ENCODE measurements at places on chromosomes 2 and 18.

- no peak for DNase-seq
Observed at GRCh38 chr18:11324510-11324909, 175.1 kb upstream of the PIEZO2 start.

GRCh38 chr2:174597345-174598047 is at the start of gene WIPF1:
WIPF1 (minus strand) TSS chr2:174597804; CDS start chr2:174585573, 12,231 bp downstream.
- DNase-seq: no peak

- peak; percentile 70 for DNase-seq
Observed at GRCh38 chr18:23136326-23137096, 1.2 kb downstream of the CABLES1 start.

- DNase-seq: no peak
Observed at GRCh38 chr2:230042195-230042594, 26.5 kb downstream of the SLC16A14 start.

DNA sequence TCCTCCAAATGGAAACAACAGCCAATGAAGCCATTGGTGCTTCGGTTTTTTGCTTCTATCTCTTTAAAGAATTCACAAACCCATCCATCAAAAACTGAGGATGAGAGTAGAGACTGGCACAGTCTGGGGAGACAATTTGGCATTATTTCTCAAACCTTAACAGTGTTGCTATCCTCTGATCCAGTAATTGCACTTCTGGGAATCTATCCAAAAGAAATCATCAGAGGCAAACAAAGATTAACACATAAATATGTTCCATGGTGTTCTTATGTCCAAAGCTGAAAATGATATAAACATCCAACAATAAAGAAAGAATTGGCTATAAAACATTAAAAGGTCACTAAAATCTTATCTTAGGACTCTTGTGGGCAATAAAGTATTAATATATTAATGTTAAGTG is 35.1 kb downstream of the REEP1 start:
- DNase-seq: no peak

- no peak for DNase-seq
Observed at GRCh38 chr2:43128559-43128955, 97.8 kb downstream of the ZFP36L2 start.

DNA sequence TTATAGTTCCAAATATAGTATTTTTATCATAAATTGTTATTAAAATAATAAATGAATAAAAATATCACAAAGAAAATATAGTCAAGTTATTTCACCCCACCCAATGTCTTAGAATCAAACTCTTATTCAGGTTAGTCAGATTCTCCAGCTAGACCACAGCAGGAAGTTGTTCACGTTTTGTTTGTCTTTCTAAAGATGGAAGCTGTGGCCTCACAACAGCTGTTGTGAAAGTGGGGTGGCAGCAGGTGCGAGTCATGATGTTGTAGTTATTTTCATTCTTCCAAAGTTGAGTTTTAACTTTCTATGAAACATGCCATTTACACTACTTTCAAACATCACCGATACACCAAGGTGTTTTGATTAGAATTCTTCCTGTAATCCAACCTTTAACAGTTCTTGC is 272.9 kb downstream of the SLC8A1 start:
- no peak for DNase-seq

DNA sequence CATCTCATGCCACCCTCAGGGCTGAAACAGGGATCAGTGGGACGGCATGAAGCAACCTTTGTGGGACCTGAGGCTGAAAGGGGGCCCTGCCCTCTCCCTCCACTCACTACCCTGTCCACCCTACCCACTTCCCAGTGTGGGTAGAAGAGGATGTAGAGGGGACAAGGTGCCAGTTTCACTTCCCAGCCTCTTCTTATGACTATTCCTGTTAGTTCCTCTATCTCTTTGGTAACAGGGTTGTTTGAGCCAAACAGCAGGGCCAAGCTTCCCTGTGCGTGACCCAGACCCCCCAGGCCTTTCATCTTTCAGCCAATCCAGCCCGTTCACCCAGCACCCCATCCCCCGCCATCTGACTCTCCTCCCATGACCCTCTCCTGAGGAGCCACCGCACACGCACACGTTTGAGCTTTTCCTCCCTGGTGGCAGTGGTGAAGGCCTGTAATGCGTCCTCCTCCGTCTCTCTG is 82.3 kb downstream of the STPG4 start:
- DNase-seq: no peak

- DNase-seq: no peak
Observed at GRCh38 chr2:43169987-43170386, 56.4 kb downstream of the ZFP36L2 start.

DNA sequence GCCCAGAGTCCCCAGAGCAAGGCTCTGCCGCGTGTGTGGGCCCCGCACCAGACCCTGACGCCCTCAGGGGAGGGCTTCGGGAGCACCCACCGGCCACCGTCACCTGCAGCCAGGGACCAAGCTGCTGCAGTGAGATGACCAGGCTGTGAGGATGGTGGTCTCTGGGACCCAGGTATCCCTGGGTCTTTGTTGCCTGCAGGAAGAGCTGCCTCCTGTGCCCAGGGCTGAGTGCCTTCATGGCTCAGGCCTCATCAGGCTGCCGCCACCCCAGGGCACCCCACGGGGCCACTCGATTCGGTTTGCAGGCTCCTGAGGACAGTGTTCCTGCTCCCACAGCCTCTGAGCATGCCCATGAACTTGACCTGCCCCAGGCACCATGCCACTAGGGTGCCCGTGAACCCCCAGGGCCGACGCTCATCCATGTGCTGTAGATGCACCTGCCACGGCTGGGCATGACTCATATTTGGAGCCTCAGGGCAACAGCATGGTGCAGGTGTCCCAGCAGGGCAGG is 109.8 kb downstream of the FAM210A start:
- no peak for DNase-seq

DNA sequence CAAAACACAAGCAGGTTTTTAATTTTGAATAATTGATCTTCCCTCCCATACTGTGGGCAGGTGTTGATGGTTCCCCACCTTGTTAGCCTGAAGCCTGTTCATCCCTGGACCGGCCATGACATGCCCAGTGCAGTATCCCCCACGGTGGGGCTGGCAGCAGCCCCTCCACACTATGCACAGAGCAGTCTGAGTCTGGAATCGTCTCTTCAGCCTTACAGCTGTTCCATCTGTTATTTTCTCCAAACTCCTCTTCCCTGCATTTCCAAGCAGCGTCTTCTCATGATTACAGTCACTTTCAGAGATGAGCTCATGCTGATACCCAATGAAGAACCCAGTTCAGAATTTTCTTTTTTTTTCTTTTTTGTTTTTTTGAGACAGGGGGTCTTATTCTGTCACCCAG is 68.2 kb downstream of the ADI1 start:
- DNase-seq: no peak

DNA sequence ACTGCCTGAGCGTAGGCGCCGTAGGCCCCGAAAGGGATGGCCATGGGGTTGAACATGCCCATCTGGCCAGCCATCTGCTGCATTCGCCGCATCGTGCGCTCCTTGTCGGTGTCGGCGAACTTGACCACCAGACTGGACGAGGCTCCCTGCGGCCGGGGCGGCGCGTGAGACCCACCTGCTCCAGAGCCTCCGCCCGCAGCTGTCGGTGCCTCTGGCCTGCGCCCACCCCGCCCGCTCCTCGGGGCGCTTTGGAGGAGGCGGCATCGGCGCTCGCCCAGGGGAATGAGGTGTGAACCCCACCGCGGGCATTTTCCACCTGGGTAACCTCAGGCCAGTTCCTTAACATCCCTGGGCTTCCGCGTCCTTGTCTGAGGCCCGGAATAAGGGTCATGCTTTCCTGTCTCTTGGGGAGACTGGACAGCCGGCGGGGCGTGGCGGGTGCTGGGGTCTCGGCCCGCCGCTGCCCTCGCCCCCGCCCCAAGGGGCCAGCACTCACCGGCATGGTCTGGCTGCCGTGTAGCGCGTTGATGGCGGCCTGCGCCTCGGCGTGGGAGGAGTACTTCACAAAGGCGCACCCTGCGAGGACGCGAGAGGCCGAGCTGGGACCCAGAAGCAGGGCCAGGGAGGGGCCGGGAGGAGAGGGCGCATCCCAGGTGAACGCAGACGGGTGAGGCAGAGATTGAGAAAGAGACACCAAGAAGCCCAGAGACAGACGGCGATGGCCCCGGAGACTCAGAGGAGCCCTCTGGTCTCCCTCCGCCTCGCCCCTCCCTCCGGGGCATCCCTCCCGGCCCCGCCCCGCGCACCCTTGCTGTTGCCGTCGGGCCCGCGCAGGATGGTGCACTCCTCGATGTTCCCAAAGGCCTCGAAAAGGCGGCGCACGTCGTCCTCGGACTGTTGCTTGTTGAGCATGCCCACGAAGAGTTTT is 291.0 kb downstream of the CELF4 start:
- no peak for DNase-seq

GRCh38 chr2:108988796-108989713 is at the start of gene EDAR:
EDAR (minus strand) TSS chr2:108989220; CDS start chr2:108931014, 58,206 bp downstream.
- peak; percentile 70 for DNase-seq

- no peak for DNase-seq
Observed at GRCh38 chr18:58394046-58394445, 234.8 kb downstream of the ALPK2 start.

DNA sequence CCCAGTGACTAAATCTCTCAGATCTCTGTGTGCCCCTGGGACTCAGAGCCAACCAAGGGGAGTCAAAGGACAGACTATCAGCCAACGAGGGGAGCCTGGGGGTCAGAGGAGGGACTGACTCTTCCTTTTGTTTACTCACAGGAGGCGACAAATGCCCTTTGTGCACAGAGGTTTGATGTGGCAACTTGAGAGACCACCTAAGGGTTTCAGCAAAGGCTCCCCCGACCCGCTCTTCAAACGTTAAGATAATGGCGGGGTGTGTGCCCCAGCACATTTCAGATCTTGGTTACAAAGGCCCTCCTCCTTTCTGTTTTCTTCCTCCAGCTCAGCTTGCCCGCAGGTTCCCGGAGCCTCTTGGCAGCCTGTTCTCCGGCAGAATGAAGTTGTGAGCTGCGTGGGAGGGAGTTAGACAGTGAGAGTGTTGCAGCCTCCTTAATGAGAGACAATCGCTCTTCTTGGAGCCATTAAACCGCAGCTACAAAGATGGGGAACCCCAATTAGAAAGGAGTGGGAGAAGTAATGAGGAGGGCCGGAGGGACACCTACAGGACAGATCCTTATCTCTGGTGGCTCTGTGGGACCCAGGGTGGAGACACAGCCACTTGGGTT is 76.2 kb downstream of the KIAA2012 start:
- peak; percentile 64 for DNase-seq

GRCh38 chr2:177767768-177768167 is 304.8 kb downstream of the PDE11A start:
- DNase-seq: no peak

DNA sequence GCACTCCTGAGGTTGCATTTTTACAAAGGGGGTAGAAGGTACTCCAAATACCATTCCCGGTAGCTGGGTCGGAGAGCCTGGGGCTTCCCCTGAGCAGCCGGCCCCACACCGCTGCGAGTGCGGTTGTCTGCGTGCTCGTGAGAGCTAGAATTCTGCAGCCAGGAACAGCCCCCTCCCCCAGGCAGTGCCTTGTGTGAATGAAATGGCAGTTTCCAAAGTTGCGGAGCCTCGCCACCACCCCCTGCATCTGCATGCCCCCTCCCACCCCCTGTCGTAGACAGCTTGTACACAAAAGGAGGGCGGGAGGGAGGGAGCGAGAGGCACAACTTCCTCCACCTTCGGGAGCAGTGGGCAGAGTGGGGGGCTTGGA is 1.1 kb downstream of the MYCN start:
- no peak for DNase-seq

GRCh38 chr2:231545105-231545902 is 15.1 kb upstream of the NMUR1 start:
- DNase-seq: peak; percentile 48

GRCh38 chr2:71756280-71756906 is 303.0 kb downstream of the DYSF start:
- DNase-seq: no peak

DNA sequence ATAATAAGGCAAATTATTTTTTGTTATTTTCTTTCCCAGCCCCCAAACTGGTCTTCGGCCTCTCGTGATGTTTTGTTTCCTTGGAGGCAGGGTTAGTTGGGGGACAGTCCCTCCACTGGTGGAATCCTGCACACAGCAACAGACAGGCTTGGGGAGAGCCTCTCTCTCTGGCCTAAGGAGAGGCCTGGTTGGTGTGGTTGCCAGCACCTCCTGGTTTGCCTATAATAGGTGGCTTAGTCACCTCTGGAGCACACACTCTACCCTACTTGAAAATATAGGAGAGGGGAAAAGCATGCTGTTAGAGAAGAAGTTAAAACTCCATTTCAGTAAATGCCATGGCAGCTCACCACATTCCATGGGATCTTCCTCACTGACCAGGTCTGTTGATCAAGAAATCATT is 417.2 kb upstream of the MEIS1 start:
- DNase-seq: no peak

- DNase-seq: no peak
Observed at GRCh38 chr2:170548304-170548703, 166.8 kb upstream of the SP5 start.

DNA sequence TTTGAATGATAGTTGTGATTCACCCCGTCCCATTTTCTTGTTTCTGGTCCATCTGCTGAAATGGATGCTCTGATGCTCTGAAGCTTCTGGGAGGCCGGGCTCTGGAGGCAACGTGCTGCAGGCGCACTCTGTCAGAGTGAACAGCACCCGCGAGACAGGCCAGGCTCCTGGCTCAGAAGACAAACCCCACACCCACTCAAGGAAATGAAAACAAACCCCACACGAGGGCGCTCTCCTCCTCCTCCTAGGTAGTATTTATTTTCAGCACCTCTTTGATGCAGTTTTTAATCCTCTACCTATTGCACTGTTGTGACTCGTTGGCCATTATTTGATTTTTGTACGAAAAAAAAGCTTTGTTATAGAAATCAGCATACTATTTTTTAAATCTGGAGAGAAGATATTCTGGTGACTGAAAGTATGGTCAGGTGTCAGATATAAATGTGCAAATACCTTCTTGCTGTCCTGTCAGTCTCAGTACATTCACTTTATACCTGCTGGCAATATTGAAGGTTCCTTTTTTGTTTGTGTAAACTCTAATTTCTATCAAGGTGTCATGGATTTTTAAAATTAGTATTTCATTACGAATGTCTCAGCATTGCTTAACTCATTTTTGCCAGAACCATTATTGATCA is 10.3 kb upstream of the CHST10 start:
- no peak for DNase-seq

DNA sequence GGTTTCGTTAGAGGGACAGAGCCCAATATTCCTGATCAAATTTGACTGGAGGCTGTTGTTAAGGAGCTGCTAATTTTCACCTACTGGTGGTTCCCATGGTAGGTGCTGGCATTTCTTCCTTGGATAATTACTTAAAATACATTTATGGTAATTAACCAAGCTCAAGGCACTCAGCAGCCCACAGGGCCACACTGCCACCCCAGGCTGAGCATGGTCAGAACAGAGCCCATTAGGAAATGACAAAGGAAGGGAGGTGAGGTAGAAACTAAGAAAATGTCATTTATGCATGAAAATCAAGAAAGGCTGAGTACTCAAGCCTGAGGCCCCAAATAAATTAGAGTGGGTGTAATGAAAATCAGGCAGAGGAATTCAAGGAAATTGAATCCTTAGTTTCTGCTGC is 510.2 kb upstream of the GYPC start:
- DNase-seq: no peak

- DNase-seq: no peak
Observed at GRCh38 chr2:27915191-27915590, 24.7 kb downstream of the BABAM2 start.

All from right hindlimb (tissue), 1 donor.